ENCODE measurements at places on chromosomes 12 and 14.

- no peak for DNase-seq
Observed at GRCh38 chr14:89658977-89659670, 242.1 kb upstream of the FOXN3 start.

- no peak for DNase-seq
Observed at GRCh38 chr12:52307836-52308805, 13.1 kb downstream of the KRT83 start.

DNA sequence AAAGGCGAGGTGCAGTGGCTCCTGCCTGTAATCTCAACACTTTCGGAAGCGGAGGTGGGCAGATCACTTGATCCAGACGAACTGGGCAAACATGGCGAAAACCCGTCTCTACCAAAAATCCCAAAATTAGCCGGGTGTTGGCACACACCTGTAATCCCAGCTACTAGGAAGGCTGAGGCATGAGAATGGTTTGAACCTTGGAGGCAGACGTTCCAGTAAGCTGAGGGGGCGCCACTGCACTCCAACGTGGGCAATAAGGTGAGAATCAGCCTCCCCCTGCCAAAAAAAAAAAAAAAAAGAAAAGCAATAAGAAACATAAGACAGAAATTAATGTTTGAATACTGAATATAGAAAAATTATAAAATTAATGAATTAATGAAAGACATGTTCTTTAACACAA is 928.7 kb downstream of the LRFN5 start:
- no peak for DNase-seq

GRCh38 chr14:70641548-70642302 is at the start of gene TTC9:
Gene TTC9 (plus strand): TSS chr14:70641916. CDS start chr14:70642130, 214 bp downstream.
- peak; percentile 55 for DNase-seq

- no peak for DNase-seq
Observed at GRCh38 chr14:34569750-34570149, 30.2 kb upstream of the EAPP start.

DNA sequence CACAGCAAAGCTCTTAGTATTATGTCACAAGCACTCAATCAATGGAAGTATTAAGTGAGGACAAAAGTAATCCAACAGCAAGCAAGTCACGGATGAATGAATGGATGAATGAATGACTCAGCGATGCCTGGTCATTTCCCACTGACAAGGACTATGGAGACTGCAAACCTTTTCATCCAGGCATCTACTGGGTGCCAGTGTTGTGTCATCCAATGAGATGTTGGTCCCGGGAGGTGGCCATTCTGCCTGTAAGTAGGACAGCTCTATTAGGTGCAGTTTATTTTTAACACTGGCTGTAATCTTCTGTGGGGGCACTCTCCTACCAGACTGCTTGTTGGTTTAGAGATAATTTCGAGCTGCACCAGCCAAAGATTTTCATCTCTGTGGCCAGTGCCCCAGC is 39.4 kb downstream of the STAB2 start:
- no peak for DNase-seq

- no peak for DNase-seq
Observed at GRCh38 chr14:95455246-95455645, 61.2 kb downstream of the SYNE3 start.

GRCh38 chr12:32532951-32533350 is 133.6 kb downstream of the FGD4 start:
- DNase-seq, result no peak

DNA sequence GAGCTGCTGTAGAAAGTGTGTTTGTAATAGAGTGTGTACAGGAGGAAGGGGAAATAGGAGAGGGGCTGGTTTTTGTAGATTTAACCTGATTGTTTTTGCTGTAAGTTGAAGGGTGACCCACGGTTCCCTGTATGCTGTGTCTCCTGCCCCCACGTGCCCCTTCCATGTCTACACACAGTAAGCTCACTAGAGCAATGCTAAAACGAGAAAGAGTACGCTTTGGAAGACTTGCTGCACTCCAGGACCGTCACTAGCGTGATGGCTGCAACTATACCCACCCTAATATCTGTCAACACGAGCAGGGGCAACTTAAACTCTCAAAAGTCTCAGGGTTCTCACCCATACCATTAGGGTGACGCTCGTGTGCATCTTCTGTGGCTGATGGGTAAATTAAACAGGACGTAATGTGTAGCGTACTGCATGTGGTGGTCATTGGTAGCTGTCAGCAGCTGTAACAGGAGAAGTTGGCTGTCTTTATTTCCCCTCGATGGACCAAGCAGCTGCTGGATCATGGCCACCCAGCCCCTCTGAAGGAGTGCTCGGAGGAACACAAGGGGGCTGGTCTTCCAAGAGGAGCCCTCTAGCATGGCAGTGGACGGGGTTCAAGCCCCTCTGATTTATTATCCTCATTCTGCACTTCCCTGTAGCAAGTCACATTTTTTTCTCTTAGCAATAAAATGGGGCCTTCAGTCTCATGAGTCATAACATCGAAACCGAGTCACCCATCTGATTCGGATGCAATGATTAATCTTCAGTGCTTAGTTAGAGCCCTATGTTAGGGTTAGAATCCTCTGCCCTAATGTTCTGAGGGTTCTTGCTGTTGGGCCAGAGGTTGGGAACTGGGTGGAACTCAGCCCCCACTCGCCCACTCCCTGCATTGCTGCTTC is 14.0 kb downstream of the CCND2 start:
- no peak for DNase-seq

- no peak for DNase-seq
Observed at GRCh38 chr12:122013136-122013535, 8.5 kb upstream of the BCL7A start.

- DNase-seq, result no peak
Observed at GRCh38 chr14:56324856-56325699, 206.9 kb downstream of the PELI2 start.

DNA sequence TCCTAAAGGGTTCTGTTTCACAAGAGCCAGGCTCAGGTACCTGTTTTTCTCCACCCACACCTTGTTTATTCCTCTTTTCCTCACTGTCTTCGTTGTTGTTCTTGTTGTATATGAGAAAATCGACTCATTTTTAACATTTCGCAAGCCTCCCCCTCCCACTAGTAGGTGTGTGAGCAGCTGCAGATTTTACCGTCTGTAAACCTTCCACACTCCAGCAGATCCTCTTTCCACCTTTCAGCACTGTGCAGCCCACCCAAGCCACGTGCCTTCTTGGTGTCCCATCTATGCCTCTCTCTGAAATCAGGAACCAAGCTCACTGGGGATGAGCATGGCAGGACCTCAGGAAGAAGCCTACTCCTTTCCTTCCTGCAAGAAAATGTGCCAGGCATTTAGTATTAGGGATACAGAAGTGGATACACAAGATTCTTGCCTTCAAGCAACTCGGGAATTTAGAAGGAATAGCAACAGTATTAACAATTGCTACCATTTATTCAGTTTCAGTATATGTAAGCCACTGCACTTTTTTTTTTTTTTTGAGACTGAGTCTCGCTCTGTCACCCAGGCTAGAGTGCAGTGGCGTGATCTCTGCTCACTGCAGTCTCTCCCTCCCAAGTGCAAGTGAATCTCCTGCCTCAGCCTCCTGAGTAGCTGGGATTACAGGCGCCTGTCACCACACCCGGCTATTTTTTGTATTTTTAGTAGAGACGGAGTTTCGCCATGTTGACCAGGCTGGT is 113.6 kb downstream of the CHST11 start:
- DNase-seq, result no peak

GRCh38 chr12:68959143-68959858 is 26.3 kb upstream of the CPM start:
- no peak for DNase-seq

- DNase-seq, result no peak
Observed at GRCh38 chr14:22549324-22549962, 39.6 kb downstream of the DAD1 start.

DNA sequence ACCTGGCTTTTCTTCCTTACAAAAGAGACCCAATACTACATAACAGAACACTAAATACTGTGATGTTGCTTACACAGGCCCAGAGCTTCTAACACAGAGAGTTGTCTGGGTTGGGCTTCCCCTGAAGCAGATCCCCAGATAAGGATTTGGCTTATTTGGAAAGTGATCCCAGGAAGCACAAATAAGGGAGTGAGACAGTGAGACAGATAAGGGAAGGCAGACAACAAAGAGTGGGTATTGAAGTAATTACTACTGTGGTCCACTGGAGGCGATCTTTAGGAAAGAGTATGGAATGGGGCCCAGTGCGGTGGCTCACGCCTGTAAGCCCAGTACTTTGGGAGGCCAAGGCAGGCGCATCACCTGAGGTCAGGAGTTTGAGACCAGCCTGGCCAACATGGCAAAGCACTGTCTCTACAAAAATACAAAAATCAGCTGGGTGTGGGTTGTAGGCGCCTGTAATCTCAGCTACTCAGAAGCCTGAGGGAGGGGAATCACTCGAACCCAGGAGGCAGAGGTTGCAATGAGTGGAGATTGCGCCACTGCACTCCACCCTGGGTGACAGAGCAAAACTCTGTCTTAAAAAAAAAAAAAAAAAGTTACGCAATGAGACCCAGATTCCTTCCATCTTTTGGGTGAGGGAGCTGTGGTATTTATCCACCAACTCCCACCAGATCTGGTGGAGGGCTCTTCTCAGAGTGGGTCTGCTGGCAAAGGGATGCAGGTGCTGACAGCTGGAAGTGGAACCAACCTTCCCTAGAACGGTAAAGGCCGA is 10.2 kb upstream of the C12orf43 start:
- DNase-seq, result no peak

- no peak for DNase-seq
Observed at GRCh38 chr12:56081393-56082347, 1.7 kb downstream of the ERBB3 start.

DNA sequence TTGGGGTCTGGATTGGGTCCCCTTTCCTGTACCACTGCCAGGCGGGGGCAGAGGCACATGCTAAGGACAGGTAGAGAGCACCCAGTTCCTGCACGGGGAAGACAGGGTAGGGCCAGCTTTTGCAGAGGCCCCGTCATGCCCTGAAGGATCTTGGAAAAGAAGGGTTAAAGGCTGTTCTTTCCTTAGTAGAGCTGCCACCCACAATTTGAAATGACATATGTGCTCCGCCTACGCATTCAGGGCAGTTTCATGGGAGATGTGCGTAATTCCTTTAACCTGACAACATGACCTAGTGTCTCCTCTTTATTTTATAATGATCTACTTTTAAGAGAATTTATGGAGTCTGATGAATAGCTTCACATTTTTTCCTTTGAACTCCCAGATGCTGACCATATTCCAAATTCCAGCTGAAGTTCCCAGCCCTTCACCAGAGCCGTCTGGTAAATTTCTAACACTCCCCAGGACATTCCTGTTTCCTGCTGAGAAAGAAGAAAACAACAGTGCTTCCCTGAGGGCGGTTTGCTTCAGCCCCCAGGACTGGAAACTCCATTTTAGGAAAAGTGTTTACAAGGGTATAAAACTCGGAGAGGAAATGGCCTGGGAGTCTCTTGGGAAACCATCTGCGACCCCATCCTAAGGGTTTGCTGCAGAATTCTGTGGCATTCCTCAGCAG is 58.9 kb upstream of the PLEKHG3 start:
- DNase-seq, result no peak

DNA sequence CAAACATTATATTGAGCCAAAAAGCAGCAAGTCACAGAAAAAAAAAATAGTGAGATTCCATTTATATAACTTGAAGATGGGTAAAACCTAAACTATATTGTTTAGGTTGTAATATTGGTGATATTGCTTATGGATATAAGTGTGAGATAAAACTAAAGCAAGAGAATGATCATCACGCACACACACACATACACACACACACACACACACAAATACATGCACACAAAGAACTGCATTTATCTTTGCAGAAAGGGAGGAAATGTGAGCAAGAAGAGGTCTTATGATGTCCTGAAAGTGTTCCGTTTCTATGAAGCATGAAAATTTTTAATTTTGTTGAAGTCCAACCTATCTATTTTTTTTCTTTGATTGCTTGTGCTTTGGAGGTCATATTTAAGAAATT is 16.4 kb upstream of the AMN1 start:
- DNase-seq, result no peak

DNA sequence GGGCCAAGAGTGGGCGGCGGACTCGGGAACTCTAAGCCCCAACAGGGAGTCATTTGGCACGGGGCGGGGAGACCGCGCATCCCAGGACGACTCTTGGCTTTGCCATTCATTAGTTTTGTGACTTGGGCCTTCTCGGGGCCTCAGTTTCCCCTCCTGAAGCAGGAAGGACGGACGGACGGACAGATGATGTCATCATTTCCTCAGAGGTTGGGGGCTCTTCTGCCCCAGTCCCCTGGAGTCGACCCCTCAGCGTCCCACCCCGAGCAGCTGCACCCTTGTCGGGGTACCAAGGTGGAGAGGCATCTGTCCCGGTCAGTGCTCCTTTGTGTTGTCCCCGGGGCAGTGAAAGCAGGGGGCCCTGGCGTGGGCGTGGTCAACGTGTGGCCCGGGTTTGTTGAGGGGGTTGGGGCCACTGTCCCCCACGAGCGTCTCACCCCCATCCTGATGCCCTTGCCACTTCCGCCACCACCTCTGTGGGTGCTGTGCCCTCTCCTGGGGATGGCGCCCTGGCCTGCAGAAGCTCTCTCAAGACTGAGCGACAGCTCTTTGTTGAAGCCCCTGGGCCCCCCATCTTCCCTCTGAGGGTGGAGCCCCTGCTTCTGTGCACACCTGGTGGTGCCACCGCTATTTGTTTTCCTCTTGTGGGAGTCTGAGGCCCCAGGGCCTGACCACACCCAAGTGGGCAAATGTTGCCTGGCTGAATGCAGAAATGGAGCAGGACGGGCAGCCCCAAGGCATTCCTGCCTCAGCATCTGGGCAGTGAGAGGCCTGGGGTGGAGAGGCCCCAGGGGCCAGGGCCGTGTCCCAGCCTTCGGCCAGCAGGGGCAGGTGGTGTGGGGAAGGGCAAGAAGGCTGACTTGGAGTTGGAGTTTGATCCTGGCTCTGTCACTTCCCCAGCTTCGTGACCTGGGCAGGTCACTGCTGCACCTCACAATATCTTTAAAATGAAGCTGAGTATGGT is 896 bp downstream of the HHIPL1 start:
- DNase-seq, result no peak

- DNase-seq, result no peak
Observed at GRCh38 chr12:27999970-28000369, 27.4 kb upstream of the PTHLH start.

- DNase-seq, result no peak
Observed at GRCh38 chr12:107320929-107321631, 227.7 kb upstream of the CRY1 start.

DNA sequence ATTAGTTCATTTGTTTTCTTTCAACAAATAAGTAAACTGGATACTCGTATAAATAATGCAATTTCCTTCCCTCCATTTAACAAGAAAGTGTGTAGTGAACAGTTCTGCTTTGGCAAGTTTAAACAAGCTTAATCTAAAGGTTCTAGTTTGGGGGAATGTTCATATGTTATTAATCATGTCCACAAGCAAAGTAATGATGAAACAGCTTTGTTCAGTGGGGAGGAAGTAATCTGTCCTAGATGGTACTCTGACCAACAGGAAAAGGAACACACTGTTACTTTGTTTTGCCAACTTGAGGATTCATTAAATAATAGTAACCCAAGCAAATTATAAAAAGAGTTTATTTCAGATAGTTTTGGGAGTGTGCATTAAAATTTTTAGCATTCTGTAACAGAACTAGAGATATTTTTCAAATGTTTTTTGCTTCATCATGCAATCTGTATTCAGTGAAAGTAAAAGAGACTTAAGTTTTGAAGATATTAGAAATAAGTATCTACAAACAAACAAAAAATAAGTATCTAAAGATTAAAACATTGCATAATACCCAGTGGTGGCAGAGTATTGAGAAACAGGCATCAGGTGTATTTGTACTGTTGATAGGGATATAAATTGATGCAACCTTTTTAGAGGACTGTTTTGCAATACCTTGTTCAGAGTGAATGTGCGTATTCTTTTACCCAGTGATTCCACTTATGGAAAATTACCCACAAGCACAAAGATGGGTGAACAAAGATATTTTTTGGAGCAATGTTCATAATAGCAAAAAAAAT is 61.1 kb downstream of the RAB35 start:
- no peak for DNase-seq

- no peak for DNase-seq
Observed at GRCh38 chr12:39503439-39503838, 60.5 kb upstream of the KIF21A start.
